Forelimb muscle (tissue), 1 donor: ENCODE measurements at places on chromosomes 16 and 17. TPM values are rescaled to one million over a fixed set of nuclear protein-coding genes. Genes with fewer than 3 reads are reported as not detected.

TPSB2 gene
- polyA plus RNA-seq, result 2.6 TPM

FOXF1 gene
- not detected for polyA plus RNA-seq

- DNase-seq, result no peak
These were observed 43.5 kb upstream of the ADCY9 start for GRCh38 chr16:4159726-4160125.

GRCh38 chr16:31360251-31360650 is 5.3 kb downstream of the ITGAX start:
- no peak for DNase-seq

- DNase-seq, result no peak
These were observed 19.1 kb downstream of the VPS35L start for GRCh38 chr16:19574615-19575014.

DNA sequence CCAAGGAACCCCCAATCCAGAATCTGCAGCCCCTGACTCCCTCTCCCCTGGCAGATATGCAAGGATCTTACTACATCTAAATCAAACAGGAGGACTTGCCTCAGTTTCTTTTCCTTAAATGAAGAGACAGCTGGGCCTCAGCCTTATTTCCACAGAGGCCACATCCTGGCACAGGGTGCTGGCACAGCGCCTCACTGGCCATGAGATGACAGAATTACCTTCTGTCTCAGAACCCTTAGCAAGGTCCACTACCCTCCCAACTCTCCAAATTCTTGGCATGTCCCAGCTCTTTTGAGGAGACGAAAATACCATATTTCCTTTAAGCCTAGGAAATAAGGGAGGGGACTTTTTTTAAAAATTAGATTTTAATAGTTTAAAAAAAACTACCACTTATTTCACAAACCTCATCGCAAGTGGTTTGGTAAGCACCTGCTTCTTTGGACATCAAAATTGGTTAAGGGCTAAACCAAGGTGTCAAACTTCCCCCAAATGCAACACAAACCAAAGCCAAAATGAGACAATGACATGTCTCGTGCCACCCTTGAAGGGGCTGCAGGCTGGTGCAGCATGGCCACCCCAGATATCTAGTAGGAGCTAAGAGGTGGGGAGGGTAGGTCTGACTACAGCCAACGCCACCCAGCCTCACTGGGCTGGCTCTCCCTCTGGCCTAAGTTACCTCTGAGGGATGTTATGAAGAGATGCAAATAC is 25.3 kb downstream of the FAM117A start:
- DNase-seq, result no peak

YBX2 gene
- 2.4 TPM for polyA plus RNA-seq

DNA sequence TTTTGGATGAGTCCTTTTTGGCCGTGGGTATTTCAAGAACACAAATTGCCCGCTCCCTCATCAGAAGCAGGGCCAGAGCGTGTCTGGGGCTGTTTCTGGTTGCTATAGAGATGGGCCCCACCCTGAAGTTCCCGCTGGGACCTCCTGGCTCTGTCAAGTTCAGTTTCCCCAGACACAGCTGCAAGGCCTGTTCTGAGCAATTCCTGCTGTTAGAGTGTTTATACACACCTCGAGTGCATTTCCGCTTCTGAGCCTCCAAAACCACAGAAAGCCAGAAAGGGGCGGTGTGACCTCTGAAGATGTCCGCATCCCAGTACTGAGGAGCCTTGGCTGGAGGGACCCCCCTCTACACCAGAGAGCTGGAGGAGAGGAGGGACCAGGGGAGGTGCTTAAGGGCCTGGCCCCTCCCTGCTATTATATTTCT is 9.3 kb upstream of the WBP2 start:
- no peak for DNase-seq

ZFHX3 gene
- 8.8 TPM for polyA plus RNA-seq

- DNase-seq, result no peak
These were observed 11.0 kb downstream of the C16orf54 start for GRCh38 chr16:29734786-29735185.

- no peak for DNase-seq
These were observed at the start of gene PRAC2 for GRCh38 chr17:48722915-48723422. PRAC2 (plus strand) TSS chr17:48723185; CDS start chr17:48724411, 1,226 bp downstream.

DNA sequence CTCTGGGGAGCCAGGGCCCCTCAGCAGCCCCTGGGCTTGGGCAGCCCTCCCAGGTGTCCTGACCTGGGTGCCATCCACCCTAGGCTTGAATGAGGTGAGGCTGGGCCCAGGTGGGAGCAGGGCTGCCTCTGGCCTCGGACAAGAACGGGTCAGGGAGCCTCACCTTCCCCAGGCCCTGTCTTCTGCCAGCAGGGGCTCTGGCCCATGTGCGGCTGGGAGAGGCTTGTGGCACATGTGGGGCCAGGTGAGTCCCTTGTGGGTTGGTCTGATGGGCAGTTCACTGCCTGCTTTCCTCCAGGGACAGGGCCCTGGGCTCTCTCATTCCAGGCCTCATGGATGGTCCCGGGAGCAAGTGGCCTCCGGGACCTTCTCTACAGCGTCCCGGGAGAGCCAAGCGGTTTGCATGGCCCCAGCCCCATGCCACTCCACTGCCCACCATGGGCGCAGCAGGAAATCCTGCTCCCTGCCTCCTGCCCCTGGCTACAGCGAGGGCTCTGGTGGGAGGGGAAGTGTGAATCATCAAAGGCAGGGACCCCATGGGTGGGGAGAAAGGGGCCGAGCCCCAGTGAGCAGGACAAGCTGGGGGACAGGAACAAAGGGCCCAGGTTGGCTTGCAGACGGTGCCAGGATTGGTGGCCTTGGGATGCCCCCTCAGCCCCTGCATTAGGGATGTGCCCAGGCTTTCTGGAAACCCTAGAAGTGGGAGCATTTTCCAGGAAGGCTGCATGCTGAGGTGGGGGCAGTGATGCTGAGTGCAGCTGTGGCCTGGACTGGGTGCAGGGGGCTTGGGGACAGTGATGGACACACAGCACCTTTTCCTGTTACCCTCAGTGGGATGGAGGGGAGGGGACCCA is 12.2 kb downstream of the VASN start:
- DNase-seq, result no peak

DNA sequence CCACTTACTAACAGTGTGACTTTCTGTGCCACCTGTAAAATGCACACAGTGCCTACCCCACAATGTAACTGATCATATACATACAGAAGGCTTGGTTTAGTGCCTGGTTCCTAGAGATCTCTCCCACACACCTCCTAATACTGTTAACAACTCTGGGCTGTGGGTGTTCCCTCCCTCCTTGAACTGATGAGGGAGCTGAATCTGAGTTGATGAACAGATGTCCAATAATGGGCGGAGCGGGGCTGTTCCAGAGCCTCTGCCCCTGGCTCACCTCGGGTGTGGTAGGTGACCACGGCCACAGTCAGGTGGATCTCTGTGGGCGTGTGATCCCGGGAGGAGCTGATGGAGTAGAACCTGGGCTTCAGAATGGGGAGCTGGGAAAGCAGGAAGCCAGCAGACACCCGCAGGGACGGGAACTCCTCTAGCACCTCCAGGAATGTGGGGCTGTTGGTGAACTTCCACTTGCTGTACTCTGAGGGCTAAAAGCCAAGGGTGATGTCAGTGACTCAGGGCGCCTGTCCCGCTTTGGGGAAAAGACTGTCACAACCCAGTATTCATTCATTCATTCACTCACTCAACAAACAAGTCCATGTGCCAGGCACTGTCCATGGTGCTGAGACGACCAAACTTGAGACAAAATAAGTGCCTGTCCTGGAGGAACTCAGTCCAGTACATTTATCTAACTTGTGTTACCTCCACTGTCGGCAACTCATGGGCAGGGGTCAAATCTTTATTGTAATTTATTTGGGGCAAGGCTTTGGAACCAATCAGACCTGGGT is 37.6 kb downstream of the NOS2 start:
- DNase-seq, result no peak
